GM04503 (cell line): ENCODE measurements at places on chromosomes 2 and 18.
A peak's percentile ranks its signal among the peaks of the same experiment; 100 is the strongest.

DNA sequence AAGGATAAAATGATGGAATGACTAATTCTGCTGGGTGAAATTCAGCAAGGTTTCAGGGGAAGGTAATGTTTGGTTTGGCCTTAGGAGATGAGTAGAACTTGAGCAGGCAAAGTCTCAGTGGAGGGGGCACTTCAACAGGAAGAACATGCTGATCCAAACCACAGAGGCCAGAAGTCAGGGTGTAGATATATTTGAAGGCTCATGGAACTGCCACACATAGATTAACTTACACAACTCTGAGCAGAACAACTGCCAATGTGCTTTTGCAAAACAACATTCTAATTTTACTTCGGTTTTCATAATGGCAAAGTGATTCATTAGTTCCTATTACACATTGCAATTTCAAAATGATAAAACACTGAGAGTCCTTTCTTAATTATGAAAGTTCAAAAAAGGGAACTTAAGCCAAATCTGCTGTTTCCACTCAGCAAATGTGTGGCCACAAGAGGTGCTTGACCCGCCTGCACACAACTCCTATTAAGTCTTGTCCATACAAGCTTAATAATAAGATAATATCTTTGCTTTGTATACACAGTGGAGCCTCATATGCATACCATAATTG lies 284.8 kb downstream of the MREG start:
- peak; percentile 94 for DNase-seq

DNA sequence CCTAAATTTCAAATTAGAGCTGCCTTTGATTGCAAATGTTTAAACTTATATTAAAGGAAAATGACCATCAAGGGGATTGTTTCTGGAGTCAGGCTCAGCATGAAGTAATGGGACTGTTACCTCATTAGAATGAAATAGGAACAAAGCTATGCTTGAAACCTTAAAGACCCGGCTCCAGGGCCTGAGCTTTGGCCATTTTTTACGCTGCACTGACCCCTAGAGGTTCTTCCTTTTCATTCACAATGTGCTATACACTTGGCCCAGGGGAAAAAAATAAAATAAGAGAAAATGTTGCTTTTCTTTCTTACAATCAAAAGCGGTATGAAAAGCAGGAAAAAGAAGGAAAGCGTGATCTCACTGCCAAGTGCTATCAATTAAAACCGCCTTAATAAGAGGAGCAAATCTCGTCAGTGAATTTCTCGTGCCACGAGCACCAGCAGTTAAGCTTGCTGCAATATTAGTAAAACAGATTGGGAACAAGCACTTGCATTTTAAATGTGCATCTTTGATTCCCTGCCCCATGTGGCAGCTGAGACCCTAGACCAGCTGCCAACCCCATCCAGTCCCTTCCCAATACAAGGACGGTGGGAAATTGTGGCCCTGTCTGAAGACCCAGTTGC lies 96.6 kb downstream of the MBD2 start:
- DNase-seq, result no peak

- DNase-seq, result no peak
These were observed 117.6 kb upstream of the CXCR4 start for GRCh38 chr2:136235546-136235945.

DNA sequence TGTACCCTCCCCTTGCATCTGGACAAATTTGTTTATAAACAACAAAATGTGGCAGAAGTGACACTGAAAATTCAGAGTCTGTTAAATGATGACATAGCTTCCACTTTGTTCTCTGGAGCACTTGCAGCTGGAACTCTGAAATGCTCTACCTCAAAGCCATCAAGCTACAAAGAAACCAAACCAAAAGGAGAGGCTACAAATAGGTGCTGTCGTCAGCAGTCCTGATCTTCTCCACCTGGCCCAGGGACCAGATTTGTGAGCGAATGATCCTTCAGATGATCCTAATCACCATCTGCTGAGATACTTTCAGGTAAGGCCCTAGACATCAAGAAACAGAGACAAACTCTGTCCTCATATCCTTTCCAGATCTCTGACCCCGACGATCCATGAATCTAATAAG lies 27.9 kb upstream of the PAIP2B start:
- DNase-seq, result no peak

- DNase-seq, result no peak
These were observed 601.9 kb downstream of the CNTNAP5 start for GRCh38 chr2:124626993-124627392.

DNA sequence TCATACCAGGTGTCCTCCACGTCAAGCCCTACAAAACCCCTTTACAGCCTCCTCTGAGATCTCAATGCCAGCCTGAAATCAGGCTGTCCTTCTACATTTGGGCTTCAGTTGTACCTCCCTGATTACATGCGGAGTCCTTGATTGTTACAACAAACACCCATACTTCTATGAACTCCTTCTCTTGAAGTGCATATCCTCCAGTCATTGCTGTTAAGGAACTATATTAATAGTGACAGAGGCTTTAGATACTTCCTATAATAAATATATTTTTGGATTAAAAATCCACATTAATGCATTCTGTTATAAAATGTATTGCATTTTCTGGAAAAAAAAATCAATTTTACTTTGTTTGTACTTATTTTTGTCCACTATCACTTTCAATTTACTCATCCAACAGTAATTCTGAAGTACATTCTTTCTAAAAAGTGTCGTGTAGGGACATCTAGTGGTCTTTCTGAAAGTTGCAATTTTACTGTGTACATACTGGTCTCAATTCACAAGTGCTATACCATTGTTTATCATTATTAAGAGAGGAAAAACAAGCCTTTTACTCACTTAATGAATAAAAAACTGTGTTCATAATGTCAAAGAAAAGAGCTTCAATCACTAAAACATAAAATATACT lies 316.4 kb downstream of the DSEL start:
- DNase-seq, result peak; percentile 17

- no peak for DNase-seq
These were observed 152.5 kb downstream of the NRXN1 start for GRCh38 chr2:50879457-50879856.

DNA sequence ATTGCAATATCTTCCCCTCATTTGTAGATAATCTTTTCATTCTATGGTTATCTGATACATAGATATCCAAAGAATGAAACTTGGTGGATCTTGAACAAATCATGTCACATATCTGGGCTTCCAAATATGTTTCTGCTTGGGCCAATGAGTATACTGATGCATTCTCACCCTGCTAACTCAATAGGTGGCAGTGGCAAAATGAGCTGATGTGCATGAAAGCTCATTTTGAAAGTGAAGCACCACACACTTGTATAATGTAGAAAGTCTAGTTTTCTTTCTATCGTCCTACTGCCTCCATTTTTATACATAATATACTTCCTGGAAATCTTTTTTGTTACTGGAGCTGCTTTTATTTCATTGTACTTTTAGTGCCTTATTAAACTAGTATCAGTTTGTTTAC lies 208.2 kb downstream of the PRKCE start:
- DNase-seq, result no peak

DNA sequence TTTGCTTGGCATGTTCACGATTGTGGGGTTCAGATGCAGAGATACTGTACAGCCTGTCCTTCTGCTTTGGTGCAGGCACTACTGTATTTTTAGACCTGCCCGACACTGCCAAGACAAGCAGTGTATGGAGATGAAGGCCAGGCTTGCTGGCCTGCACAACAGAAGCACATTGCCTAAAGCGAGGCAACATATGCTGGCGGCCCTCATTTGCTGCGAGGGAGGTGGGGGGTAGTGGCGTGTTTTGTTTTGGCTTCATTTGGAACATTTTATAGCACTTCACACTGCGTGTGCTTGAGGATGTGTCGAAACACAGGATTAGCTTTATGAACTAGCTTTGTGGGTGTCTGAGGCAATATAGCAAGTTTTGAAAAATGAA lies 27.0 kb downstream of the TMEM182 start:
- no peak for DNase-seq

DNA sequence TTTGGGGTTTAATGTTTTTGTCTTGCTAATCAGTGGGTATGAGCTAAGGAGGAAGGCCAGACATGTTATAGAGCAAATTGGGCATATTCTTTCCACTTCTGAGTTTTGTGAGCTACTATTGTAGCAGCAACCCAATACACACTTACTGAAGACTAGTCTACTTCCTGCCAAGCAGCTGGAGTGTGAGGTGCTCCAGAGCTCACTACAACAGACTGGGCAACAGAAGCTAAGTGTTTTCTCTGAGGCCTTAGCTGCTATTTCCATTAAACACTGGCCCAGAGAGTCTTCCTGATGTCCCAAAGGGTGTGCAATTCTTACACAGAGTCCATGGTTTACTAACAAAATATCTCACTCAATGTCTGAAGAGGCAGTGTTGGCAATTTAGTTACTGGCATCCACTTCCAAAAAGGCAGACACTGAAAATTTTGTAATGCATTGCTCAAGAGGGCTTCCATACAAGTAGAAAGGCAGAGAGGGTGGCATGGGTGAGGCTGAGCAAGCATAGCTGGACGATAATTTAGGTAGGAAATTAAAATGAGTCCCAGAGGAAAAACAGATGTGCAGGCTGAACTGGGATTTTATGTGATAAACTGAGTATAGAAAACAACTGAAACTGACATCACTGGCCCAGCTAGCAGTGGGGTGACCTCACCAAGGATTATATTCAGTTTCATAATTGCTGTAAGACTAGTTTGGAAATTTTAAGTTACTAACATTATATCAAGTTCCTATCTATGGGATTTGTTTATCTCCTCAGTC lies 68.6 kb downstream of the ZC3H6 start:
- DNase-seq, result peak; percentile 11

- no peak for DNase-seq
These were observed 175.4 kb downstream of the ANAPC1 start for GRCh38 chr2:111708476-111709180.
